ENCODE measurements at places on chromosomes 3 and 15.

DNA sequence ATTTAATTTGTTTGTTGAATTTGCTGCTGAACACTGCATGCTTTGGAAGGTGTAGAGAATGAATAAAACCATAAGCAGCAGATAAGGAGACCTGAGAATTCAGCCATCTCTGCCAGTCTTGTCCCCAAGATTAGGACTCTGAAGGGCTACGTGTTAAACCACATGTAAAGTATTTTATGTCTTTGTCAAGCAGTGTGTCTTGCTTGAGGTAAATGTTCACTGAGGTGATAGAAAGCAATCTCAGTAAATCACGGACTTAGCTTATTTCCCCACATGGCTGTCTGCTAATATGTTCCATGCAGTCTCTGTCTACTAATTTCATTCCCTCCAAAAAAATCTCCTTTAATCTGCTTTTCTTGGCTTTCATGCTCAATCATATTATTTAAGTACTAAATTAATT lies 467.1 kb downstream of the RAP2B start:
- DNase-seq = no peak

DNA sequence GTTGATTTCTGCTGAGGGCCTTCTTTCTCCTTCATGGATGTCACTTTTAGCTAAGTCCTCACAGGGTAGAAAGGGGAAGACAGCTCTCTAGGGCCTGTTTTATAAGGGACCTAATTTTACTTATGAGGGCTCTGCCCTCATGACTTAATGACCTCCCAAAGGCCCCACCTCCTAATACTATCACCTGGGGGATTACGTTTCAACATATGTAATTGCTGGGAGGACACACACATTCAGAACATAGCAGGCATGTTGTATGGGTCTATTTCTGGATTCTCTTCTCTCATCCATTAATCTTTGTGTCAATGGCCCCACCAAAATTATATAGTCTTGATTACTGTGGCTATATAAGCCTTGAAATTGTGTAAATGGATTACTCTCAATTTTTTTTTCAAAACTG lies 255.0 kb downstream of the CLSTN2 start:
- DNase-seq = no peak

DNA sequence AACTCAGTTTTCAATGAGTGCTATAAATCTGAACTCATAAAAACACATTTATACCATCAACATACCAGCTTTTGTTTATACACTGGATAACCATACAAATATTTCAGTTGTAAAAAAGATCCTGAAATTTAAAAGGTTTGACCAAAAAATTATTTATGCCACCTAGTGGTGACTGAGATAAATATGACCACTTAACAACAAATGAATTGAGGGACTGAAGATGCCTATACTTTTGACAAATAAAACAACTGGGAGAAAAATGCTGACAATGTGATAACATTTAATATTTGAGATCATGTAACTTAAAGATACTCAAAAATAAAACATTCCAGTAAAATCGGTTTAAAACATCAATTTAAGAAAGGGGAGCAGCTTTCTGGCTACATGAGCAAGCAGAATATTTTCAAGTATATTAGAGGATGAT lies 30.4 kb downstream of the ATG3 start:
- DNase-seq = peak; percentile 26

DNA sequence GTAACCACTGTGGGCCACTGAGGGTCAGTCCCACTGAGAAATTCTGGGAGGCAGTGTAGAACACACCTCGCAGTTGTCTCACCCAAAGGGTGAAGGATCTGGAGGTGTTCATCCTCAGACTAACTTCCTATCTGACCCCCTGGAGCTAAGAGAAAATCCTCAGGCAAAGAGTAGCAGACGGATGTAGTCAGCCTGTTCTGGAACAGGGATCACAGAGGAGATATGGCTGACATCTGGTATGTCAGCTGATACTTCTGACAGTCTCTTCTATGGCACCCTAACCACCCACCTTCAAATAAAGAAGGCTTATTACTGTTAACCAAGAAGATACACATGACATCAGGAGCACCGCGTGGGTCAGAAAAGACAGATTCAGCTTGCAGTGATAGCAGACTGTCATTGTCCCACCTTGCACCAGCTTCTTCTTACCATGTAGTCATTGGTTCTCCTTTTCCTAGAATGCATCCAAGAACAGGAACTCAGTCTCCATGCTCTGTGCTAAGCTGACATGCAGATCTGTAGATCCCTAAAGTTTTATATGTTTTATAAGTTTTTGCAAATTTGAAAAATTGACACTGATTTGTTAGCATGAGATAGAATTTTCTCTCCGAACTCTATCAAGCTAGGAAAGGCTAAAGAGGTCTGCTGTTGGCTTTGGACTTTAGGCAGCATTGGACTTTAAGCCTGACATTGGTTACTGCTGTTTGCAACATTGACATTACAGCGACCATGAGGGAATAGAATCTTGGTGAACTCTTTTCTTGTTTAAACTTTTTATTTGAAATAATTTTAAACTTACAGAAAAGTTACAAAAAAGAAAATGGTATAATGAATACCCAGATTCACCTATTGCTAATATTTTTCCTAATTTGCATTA lies 60.4 kb downstream of the KBTBD12 start:
- DNase-seq = no peak

- no peak for DNase-seq
Observed at GRCh38 chr3:125140818-125141595, 71.5 kb downstream of the SLC12A8 start.

GRCh38 chr3:56681984-56682461 lies 1.0 kb downstream of the TASOR start:
- DNase-seq = no peak

DNA sequence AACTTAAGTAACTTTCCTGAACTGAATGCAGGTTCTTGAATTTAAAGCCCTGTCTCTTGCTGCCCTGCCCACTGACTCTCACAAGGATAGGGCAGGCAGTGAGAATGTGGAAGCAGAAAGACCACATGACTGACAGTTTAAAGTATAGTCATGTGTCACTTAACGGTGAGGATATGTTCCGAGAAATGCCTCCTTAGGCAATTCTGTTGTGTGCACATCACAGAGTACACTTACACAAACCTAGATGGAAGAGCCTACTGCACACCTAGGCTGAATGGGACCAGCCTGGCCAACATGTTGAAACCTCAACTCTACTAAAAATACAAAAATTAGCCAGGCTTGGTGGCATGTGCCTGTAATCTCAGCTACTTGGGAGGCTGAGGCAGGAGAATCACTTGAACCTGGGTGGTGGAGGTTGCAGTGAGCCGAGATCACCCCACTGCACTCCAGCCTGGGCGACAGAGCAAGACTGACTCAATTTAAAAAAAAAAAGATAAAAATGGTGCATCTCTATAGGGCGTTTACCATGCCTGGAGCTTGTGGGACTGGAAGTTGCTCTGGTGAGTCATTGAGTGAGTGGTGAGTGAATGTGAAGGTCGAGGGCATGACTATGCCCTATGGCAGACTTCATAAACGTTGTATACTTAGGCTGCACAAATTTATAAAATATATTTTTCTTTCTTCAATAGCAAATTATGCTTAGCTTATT lies 18.9 kb upstream of the COPG1 start:
- peak; percentile 77 for DNase-seq

DNA sequence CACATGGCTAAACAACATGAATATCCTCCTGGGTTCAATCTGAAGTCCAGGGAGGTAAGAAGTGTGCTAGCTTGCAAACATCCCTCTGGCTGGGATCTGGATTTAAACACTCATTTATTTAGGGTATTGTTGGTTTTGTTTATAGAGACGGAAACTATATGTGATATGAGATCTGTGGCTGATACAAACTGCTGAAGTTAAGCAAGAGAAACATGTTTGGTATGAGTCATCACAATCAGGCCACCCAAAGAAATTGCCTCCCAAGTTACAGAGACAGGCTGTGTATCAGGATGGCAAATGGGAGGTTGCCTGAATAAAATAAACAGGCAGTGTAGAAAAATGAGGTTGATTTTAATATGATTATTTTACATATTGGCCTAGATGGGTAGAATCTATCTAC lies 562.1 kb downstream of the IGSF11 start:
- DNase-seq = no peak

DNA sequence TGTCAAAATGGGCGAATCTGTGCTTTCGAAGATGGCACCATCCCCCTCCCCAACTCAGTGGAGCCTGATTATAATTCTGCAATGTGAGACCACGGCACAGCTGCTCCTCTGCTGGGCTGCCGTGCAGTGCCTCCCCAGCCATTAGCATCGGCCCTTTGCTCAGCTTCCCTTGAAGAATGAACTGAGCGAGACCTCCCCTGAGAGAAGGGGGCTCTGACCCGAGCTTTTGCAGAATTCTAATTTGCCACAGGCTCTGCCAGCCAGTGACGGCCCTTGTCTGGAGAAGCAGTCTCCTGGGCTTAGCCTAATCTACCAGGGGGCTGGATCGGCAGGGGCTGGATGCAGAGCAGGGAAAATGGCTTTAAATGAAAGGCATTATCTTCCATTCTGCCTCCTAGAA lies 57.2 kb downstream of the GLDN start:
- DNase-seq = no peak

GRCh38 chr3:8712908-8713255 lies 20.7 kb upstream of the CAV3 start:
- DNase-seq = no peak

GRCh38 chr15:36964626-36965025 lies 135.7 kb downstream of the MEIS2 start:
- DNase-seq = no peak

DNA sequence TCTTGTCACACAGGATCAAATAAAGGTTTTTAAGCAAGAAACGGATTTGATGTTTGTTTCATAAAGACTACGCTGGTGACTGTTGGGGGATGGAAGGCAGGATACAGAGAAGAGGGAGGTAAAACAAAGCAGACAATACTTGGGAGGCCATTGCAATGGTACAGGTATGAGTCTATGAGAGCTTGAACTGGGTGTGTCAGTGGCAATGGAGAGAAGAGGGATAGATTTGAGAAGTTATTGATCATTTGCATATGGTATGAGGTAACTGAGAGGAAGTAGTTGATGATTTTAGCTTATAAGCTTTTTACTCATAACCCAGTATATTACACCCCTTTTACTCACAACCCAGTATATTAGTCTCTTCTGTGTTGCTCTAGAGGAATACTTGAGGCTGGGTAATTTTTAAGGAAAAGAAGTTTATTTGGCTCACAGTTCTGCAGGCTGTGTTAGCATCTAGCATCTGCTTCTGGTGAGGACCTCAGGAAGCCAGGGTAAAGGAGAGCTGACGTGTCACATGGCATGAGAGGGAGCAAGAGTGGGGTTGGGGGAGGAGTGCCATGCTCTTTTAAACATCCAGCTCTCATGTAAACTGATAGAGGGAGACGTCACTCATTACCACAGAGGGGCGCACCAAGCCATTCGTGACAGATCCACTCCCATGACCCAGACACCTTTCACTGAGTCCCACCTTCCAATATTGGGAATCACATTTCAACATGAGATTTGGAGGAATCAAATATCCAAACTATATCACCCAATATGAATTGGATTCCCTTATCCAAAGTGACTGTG lies 153.9 kb downstream of the VPS8 start:
- DNase-seq = no peak
